ENCODE measurements at places on chromosomes 16 and 17. TPM values are rescaled to one million over a fixed set of nuclear protein-coding genes. Genes with fewer than 3 reads are reported as not detected.

TRIM72 gene
- total RNA-seq = 0.03 TPM

PYDC1 gene
- total RNA-seq = not detected

KRT39 gene
- total RNA-seq = not detected

PRKCB gene
- total RNA-seq = 11.0 TPM

FN3K gene
- 19.3 TPM for total RNA-seq

WNT9B gene
- 0.74 TPM for total RNA-seq

SLC35B1 gene
- total RNA-seq = 44.5 TPM

VAC14 gene
- total RNA-seq = 37.6 TPM

KRTAP2-1 gene
- not detected for total RNA-seq

C16orf90 gene
- not detected for total RNA-seq

IRX5 gene
- not detected for total RNA-seq
